AG20443 (cell line): ENCODE measurements at places on chromosomes 7 and 10.

DNA sequence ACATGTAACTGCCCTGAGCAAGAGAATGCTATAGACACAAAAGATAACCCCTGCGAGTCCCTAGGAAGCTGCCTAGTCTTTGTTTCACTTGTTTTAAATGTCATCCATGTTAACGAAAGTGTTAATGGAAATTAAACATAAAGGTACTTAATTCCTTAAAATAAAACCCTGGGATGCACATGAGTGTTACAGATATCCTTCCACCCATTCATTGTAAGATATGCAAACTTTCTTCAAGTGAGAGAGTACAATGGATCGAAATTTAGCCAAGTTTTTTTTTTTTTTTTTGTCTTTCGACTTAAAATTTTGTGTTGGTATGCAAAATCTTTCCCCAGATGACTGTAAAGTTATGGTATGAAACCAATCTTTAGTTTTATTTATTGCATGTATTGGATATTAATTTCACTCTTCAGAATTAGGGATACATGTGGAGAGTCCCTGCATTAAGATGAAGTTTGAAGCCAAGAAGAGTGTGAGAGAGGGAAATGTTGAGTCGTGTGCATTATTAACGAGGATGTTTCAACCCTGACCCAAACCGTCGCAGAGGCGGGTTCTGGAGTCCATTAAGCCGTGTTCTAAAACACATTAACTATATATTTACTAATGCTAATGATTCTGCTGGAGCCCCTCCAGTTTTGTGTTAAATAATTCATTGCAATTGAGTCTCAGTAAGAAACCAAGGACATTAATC, 1.6 kb downstream of the CDK14 start:
- DNase-seq, result no peak

DNA sequence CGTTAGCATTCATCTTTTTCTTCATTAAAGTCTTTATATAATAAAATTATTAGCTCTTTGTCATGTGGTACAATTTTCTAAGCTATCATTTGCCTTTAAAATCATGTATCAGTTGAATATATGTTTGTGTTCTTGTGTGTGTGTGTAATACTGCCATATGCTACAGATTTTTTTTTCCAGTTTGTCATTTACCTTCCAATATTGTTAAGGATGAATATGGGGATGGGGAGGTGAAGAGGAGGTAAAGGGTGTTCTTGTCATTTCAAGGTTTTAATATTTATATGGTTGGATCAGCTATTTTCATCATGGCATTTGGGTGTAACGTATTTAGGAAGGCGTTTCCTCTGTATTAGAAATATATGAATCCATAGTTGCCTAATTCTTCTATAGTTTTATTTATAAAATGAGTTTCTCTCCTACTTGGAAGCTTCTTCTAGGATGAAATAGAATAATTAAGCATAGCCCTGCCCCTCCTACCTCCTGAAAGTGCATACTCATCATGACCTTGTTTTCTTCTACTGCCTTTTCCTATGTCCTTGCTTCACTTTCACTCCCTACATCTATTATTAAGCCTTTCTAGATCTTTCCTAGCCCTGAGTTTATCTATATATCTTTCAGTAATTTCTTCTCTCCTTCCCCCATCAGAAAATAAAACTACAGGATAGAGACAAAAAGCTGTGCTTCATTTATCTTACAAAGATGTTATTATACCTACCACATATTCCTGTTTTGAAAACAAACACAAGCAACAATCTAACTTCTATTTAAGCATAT, 25.1 kb downstream of the RAB18 start:
- no peak for DNase-seq

DNA sequence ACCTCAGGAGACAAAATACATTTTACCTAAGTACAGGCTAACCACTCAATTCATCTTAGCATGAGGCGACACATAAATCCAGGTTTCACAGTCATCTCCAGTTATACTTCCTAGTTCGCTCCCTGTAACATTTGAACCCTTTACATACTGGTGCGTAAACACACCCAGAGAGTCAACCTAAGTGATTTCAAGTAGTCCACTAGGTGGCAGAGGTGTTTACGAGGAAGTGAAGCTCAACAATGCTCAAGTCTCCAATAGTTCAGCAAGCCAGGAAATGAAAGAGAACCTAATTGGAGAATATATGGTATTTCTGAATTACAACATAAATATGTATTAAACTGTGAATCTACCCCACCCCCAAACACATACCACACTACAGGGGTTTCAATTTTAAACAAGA, 76.3 kb upstream of the ABCB5 start:
- no peak for DNase-seq

DNA sequence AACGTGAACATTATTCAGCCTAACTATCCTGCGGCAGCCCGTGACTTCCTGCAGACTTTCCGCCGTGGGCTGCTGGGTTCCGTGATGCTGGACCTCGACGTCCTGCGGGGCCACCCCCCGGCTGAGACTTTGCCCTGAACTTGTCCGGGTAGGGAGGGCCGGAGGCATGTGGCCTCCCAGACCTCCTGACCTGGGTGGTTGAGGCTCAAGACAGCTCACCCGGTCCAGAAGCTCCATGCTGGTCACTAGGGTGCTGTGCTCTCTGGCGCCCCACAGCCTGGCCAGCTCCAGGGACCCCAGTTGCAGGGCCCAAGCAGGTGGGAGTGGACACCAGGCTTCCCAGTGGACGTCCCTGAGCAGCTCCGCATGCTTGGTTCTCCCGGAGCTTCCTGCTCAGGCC, 4.4 kb downstream of the SPRN start:
- DNase-seq, result no peak

DNA sequence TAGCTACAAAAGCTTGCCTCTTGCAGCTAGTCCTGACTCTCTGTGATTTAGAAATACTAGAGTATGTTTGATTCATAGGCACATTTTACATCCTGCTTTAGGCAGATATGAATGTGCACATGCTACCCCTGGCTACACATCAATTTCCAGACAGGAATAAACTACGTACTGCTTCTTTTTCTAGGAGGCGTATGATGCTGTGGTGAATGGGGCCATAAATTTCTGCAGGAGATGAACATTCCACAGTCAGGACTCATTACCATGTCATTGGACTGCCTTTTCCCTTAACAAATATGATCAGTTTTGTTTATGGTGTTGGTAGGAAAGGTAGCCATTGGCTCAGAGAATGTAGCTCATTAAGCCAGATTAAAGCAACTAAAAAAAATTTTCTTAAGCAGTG, 50.1 kb upstream of the IFRD1 start:
- peak; percentile 49 for DNase-seq

DNA sequence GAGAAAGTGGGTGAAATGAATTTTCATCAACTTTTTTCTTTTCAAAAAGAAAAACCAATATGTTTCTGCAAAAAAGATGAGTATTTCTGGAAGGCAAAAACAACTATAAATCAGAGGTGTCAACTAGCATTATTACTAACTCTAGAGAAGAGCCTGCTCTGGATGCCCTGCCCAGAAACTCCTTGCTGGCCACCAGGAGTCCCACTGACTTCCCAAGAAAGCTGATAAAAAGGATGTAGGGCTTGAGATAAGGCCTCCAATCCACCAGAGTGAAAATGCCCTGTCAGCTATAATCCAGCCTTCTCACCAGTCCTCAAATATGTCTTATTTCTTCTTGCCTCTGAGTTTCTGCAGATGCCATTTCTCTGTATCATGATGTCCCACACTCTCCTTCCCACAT, 16.7 kb upstream of the FZD1 start:
- DNase-seq, result no peak

DNA sequence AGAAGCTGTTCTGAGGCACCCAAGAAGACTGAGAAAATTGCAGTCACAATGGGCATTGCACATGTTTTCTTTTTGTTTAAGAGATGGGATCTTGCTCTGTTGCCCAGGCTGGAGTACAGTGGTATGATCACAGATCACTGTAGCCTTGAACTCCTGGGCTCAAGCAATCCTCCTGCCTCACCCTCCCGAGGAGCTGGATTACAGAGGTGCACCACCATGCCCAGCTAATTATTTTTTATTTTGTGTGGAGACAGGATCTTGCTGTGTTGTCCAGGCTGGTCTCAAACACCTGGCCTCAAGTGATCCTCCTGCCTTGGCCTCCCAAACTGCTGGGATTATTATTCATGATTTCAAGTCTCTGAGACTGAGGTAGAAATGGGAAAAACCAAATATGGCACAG, 168.7 kb downstream of the PIP4K2A start:
- no peak for DNase-seq

- peak; percentile 78 for DNase-seq
Measured at GRCh38 chr10:24465891-24466818, 257.2 kb downstream of the KIAA1217 start.

DNA sequence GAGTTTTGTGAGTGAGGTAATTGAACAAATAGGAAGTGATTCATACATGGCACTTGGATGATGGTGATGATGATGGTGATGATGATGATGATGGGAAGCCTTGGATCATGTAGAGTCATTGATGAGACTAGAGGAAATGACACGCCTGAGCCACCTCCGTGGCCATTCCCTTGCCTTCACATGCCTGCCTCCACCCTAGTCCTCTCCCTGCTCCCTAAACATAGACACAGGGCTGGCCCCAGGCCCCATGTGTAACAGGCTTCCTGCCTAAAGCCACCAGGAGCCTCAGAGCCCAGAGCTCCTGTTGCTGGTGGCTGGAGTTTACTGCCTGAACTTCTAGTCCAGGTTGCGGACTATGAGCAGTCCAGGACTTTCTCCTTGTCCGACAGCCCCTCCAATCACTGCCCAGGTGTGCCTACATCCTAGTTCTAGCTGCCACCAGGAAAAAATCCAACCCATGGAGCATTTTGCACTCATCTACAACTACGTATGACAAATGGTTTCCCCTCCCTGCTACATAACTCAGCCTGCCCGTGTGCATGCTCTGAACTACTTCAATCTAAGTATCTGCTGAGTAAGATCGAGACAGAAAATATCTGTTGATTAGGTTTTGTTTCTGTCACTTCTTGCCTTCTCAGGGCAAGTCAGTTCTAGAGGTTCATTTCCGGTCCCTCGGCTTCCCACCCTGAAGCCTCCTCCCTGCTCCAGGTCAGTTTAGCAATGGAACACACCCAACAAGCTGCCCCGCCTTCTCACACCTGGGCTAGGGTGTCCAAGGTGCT, 35.5 kb upstream of the KDM7A start:
- peak; percentile 35 for DNase-seq

- no peak for DNase-seq
Measured at GRCh38 chr10:12909836-12910185, 91.7 kb downstream of the CCDC3 start.

GRCh38 chr7:78047800-78048199, 249.2 kb downstream of the PHTF2 start:
- DNase-seq, result no peak

GRCh38 chr7:14195079-14195478, 205.6 kb upstream of the ETV1 start:
- DNase-seq, result no peak

DNA sequence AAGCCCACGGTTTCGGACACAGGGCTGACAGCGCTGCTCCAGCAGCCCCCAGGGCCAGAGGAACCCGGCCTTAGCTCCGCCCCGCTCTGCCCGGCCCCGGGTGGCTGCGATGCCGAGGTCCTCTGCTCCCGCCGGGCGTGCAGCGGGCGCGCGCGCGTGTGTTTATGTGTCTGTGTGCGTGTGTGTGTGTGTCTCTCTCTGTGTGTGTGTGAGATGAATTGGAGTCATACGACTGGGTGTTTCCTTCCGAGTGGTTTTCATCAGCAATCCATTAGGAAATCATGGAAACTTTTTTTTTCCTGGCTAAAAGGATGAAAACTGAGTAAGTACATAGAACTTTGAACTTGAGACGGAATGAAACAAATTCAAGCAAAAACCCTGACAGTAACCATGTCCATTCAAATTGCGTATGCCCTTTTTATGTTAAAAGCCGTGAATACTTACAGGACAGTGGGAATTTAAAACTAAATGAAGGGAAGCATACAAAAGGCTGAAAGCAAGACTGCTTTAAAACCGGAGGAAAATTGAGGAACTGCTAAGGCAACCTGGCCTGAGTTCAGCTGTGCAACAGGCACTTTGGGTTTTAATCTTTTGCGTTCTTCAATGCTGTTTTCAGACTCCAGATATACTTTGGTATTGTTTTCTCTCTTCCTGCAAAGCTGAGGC, at the start of gene CPED1:
TSS of gene CPED1 (plus strand) at position 121 of the 666 bp plus-strand sequence. CDS start 911 bp downstream, outside the sequence.
- peak; percentile 75 for DNase-seq

DNA sequence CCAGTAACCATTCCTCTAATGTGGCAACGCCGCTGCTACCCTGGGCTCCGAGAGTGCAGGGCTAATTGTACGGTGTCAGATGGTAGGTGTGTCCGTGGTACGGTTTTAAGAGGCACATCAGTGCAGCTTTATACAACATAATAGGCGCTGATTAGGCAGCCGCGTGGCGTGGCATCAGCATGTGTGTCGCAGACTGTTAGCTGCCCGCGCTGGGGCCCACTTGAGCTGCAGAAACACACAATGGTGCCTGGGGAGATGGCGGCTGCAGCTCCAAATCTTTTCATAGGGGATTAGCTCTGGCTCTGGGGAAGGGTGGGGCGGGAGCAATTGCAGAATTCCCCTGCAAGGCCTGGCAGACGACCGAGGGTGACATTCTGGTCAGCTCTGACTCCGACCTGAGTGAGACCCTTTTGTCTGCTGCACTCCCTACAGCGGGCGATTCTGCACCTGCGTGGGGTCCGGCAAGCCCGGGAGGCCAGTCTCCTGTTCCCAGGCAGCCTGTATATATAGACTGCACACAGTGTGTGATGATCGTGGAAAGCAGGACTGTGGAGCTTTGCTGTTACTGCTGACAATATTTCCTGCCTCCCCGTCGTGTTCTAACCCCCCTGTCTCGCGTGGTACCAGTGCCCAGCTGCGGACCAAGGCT, 722.7 kb upstream of the CELF2 start:
- DNase-seq, result no peak

DNA sequence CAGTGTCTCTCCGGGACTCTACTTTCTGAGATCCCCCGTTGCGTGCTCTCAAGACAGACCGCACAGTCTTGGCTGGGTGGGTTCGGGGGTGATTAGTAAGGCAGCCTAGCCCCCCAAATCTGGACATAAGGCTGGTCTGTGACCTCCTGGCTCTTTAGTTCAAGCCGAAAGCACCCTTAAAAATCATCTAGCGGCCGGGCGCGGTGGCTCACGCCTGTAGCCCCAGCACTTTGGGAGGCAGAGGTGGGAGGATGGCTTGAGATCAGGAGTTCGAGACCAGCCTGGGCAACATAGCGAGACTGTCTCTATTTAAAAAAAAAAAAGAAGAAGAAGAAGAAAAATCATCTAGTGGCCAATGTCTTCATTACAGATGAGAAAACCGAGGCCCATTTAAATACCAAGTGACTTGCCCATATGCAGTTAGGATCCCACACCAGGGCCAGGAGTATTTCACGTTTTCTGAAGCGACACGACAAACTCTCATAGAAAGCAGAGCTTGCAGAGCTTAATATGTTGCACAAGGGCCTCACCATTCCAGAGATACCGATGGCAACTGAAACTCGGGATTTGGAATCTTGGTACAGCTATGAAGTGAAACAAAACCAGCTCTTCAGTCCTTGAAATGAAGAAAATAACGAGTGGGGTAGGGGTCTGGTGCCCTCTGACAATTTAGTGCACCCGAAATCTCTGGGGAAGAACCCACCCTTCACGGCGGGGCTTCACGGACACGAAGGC, 703 bp upstream of the HILPDA start:
- DNase-seq, result peak; percentile 39
